Cardiac septum (tissue), 1 donor: ENCODE measurements at places on chromosomes 11 and 22.

GRCh38 chr11:105447936-105448702 lies 161.8 kb upstream of the GRIA4 start:
- DNase-seq: no peak

DNA sequence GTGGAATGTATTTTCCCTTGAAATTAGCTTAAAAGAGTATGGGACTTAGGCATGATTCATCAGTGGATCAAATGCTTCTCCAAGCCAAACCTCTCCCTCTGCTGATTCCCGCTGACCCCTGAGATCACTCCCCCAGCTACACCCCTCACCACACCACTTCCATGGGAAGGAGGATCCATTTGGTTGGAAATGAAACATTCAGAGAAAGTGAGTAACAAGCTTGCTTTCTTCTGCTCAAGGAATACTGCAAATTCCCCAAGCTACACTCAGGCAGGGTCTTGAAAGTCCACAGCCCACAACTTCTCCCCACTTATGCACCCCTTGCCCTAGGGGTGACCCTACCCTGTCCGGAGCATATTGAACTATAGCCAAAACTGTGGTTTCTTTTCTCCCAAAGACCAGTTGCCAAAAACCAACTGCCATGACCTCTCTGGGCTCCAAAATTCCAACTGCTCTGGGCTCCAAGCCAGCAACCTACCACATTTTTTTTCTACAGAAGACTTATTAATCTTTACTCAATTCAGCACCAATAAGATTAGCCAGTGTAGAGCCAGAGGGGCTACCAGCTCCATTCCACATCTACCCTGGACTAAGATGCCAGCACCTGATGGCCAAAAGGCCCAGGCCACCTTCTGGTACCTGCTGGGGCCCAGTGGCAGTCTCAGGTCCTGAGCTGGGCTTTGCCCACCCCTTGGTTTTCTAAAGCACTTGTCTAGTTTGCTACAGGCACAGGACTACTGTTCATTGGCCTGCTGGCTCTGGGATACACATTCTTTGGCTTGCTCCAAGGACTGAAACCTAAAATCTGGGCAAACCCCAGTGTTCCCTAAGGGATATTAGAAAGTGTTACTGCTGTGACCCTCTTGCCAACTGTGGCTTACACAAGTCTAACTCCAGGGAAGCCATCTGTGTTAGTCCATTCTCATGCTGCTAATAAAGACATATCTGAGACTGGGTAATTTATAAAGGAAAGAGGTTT lies 101.1 kb downstream of the MICAL3 start:
- peak; percentile 54 for DNase-seq

- no peak for DNase-seq
Observed at GRCh38 chr22:35464399-35464798, 64.5 kb downstream of the MCM5 start.

DNA sequence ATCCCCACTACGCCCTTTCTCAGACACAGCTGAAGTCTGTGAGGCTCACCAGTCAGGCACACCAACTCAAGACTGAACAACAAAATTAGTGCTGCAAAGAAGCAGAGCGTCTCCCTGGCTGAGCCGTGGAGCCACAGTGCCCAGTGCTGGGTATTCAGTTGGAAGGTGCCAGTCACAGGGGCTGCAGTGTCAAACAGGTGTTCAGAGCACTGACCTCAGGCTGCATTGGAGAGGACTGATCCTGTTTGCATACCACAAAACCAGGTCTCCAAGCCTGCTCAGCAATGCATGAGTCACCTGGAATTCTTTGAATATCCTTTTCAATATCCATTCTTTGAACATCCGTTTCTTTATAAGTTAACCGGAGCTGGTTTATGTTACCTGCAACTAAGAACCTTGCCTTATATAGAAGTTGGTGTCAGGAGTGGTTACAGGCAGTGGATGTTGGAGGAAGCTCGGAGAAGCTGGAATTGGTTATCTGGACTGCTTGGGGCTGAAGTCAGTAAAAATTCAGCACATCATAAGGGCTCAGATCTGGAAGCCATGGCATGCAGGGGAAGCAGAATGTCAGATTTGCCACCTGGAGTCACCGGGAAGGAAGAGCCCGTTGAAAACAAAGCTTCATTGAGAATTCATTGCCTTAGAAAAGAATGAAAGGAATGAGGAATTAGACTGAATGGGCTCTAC lies 30.3 kb downstream of the PDGFB start:
- no peak for DNase-seq

DNA sequence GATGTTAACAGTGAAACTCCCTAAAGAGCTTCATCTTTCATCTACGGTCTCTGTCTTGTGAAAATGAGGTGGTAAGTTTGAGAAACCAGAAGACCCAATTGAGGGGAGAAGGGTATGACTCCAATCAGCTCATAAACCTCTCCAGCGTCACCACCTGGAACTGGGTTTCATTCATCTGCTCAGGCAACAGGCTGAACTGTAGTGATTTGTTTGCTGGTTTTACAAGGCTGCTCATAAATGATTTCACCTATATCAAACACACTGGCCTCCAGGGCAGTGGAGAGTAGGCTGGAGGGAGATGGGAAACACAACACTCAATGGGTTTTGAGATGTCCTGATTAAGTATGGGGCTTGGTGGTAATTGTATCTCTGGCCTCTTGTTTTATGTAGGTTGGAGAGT lies 79.0 kb downstream of the EFCAB6 start:
- DNase-seq: no peak

GRCh38 chr11:108468478-108468864 lies 1.1 kb upstream of the C11orf65 start:
- DNase-seq: no peak

DNA sequence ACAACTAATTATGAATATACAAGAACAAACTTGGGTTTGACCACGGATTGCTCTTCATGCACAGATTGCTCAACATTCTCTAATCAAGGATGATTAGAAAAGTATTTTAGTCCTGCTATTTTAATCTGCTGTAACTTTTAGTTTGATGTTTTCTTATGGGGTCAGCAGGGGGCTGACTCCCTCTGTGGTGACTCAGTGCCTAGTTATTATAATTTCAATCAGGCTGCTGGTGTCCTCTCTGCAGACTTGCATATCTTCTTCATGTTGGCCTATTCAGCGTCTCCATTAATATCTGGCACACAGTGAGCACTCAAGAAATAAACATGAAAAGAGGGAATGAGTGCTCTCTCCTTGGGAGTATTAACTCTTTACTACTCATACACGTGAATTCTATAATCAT lies 223.8 kb upstream of the DDI1 start:
- no peak for DNase-seq

GRCh38 chr11:73273222-73273895 lies 1.2 kb downstream of the P2RY6 start:
- peak; percentile 71 for DNase-seq

- no peak for DNase-seq
Observed at GRCh38 chr22:28230671-28231070, 311.6 kb upstream of the PITPNB start.

DNA sequence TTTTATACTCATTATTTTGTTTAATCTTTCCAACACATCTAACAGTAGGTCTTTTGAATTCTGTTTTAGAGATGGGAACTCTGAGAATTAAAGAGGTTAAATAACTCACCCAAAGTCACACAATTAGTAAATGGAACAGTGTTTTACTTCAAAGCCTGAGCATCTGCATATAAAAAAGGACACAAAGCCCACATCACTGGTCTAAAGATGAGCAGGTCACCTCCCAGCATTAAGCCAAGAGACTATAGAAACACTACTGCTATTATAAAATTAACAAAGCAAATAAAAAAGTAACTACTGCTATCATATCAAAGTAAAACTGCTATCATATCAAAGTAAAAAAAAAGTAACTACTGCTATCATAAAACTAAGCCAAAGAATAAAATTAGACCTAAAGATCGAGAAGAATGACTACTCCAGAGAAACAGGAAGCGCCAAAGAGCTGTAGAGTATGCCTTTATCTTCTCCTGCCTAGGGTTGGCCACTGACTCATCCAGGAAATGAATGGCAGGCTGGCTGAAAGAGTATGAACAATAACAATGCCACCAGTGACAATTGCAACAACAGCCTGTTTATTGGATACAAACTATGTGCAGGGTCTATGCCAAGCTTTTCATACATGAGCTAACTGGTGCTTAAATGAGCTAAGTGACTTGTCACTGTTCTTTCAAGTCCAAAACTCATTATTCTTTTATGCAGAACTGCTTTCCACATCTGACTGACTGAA lies 1153.0 kb upstream of the TENM4 start:
- DNase-seq: no peak

- DNase-seq: no peak
Observed at GRCh38 chr22:40176921-40177737, 596 bp upstream of the TNRC6B start.
